ENCODE measurements at places on chromosomes 12 and 14. TPM values are rescaled to one million over a fixed set of nuclear protein-coding genes. Genes with fewer than 3 reads are reported as not detected.

DNA sequence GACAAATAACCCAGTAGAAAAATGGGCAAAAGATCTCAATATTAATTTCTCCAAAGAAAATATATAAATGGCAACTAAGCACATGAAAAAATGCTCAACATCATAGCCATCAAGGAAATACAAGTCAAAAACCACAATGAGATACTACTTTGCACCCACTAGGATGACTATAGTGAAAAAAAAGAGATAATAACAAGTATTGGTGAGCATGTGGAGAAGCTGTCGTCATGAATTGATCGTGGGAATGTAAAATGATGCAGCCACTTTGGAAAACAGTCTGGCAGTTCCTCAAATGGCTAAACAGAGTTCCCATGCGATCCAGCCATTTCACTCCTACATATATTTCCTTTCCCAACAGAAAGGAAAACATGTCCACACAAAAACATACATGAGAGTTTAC lies 18.1 kb downstream of the JDP2 start:
- peaks cover 9% of the 10 kb centered on the region for H3K4me1 ChIP-seq
- peaks cover 2% of the 10 kb centered on the region for H3K36me3 ChIP-seq
- no peak for DNase-seq
- no peak overlapping the region for H3K27ac ChIP-seq

DNA sequence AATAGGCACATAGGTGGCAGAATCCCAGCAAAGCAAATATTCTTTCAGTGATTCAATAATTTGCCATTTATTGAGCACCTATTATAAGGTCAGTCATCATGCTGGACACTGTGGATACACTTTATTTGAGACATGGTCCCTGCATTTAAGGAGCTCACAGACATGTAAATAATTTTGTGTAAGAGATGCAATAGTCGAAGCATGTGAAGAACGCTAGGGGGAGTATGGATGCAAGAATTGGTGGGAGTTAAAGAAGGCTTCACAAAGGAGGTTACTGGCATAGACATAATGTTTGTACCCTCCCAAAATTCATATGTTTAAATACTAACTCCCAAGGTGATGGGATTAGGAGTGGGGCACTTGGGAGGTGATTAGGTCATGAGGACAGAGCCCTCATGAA lies 260.6 kb upstream of the GARIN6 start:
- no peak overlapping the region for H3K4me3 ChIP-seq
- DNase-seq = no peak
- no peaks in the 10 kb centered on the region for H3K27me3 ChIP-seq
- no peak overlapping the region for H3K27ac ChIP-seq
- H3K36me3 ChIP-seq = no peaks in the 10 kb centered on the region

DNA sequence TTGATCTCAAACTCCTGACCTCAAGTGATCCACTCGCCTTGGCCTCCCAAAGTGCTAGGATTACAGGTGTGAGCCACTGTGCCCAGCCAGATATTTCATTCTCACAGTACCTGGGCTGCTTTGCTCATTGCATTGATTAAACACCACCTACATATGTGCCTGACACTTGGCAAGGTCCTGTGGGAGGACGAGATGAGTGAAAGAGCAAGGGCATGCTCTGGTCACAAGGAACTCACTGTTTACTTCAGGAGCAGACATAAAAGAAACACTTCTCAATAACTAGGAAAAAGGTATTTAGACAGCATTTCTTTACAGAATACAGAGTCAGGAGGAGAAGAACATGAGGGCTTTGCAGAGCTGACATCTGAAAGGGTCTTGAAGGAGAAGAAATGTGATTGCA lies 91.7 kb downstream of the TMCC3 start:
- H3K27ac ChIP-seq = no peak overlapping the region
- H3K27me3 ChIP-seq = peaks cover 6% of the 10 kb centered on the region
- no peak overlapping the region for H3K4me3 ChIP-seq
- no peak for DNase-seq
- H3K4me1 ChIP-seq = no peaks in the 10 kb centered on the region
- no peaks in the 10 kb centered on the region for H3K36me3 ChIP-seq

- peaks cover 13% of the 10 kb centered on the region for H3K27me3 ChIP-seq
- H3K27ac ChIP-seq = no peak overlapping the region
- no peak for DNase-seq
- H3K4me3 ChIP-seq = no peak overlapping the region
- H3K4me1 ChIP-seq = peaks cover 12% of the 10 kb centered on the region
- no peaks in the 10 kb centered on the region for H3K36me3 ChIP-seq
Observed at GRCh38 chr12:122918827-122919226, 22.9 kb upstream of the VPS37B start.

- no peak overlapping the region for H3K4me3 ChIP-seq
- peak overlapping the region; percentile 53 for H3K27ac ChIP-seq
- H3K27me3 ChIP-seq = peaks cover 21% of the 10 kb centered on the region
- DNase-seq = no peak
Observed at GRCh38 chr14:23571701-23572523, 4.3 kb upstream of the AP1G2 start.

GRCh38 chr12:105740970-105741725 lies 397.6 kb downstream of the NUAK1 start:
- no peaks in the 10 kb centered on the region for H3K4me1 ChIP-seq
- H3K36me3 ChIP-seq = no peaks in the 10 kb centered on the region
- no peak overlapping the region for H3K27ac ChIP-seq
- no peaks in the 10 kb centered on the region for H3K27me3 ChIP-seq
- DNase-seq = no peak
- H3K4me3 ChIP-seq = no peak overlapping the region

DNA sequence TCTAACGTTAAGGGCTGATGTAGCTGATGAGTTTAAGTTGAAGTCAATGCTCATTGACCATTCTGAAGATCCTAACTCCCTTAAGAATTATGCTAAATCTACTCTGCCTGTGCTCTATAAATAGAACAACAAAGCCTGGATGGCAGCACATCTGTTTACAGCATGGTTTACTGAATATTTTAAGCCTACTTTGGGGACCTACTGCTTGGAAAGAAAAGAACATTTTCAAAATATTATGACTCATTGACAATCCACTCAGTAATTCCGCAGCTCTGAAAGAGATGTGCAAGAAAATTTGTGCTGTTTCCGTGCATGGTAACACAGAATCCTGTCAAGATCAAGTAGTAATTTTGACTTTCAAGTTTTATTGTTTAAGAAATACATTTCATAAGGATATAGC lies 35.0 kb upstream of the NAV3 start:
- H3K36me3 ChIP-seq = no peaks in the 10 kb centered on the region
- no peak overlapping the region for H3K4me3 ChIP-seq
- no peak for DNase-seq
- no peaks in the 10 kb centered on the region for H3K27me3 ChIP-seq

- H3K4me3 ChIP-seq = peak overlapping the region; percentile 88
- no peak for DNase-seq
- peak overlapping the region; percentile 87 for H3K27ac ChIP-seq
Observed at GRCh38 chr12:107761502-107761904, 566 bp upstream of the PRDM4 start.

Gene TMEM179
- 0.36 TPM for total RNA-seq

Gene GZMB
- total RNA-seq = 6,140 TPM

Gene DENR
- 87.6 TPM for total RNA-seq

Gene MUCL1
- total RNA-seq = not detected
